ENCODE measurements at places on chromosomes 7 and 10.

DNA sequence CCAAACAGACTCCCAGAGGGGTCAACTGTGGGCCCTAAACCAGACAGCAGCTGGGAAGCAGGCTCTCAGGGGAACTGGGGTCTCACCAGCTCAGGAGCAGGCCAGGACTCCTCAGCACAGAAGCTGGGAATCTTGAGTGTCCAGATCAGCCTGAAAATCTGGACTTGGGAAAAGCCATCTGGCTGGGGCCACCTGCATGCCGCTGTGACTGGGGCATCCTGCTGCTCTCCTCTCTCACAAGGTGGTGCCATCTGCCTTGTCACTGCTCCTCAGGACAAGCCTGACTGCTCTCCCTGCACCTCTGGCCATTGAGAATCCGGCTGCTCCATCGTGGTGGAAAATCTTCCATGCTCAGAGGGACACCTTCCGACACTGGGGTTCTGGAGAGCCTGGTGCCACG is 141.4 kb downstream of the PLPP4 start:
- DNase-seq, result no peak

- no peak for DNase-seq
These were observed 32.8 kb downstream of the HIPK2 start for GRCh38 chr7:139744768-139745677.

DNA sequence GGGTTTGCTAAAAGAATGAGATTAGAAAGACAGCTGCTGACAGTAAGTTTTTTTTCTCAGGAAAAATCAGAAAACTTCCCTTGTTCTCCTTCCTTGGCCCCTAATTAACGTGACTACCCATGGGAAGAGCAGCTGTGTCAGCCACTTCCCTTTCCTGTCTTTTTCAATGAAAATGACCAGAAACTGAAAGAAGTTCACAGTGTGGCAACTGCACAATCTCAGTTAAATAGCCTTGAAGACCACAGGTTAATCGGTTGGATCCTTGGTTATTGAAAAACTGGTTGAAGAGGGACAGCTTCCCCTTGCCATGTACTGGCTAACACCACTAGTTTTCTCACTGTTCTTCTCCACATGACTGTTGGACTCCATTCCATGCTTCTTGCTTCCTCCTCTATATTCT is 148.8 kb upstream of the AGR3 start:
- DNase-seq, result no peak

- no peak for DNase-seq
These were observed 829.0 kb downstream of the TNS3 start for GRCh38 chr7:46752881-46753366.

- DNase-seq, result no peak
These were observed 99.0 kb downstream of the ADRA2A start for GRCh38 chr10:111175787-111176186.

- DNase-seq, result no peak
These were observed 15.3 kb downstream of the ECHDC3 start for GRCh38 chr10:11757454-11757820.

- no peak for DNase-seq
These were observed 2.5 kb downstream of the TES start for GRCh38 chr7:116212869-116213268.

DNA sequence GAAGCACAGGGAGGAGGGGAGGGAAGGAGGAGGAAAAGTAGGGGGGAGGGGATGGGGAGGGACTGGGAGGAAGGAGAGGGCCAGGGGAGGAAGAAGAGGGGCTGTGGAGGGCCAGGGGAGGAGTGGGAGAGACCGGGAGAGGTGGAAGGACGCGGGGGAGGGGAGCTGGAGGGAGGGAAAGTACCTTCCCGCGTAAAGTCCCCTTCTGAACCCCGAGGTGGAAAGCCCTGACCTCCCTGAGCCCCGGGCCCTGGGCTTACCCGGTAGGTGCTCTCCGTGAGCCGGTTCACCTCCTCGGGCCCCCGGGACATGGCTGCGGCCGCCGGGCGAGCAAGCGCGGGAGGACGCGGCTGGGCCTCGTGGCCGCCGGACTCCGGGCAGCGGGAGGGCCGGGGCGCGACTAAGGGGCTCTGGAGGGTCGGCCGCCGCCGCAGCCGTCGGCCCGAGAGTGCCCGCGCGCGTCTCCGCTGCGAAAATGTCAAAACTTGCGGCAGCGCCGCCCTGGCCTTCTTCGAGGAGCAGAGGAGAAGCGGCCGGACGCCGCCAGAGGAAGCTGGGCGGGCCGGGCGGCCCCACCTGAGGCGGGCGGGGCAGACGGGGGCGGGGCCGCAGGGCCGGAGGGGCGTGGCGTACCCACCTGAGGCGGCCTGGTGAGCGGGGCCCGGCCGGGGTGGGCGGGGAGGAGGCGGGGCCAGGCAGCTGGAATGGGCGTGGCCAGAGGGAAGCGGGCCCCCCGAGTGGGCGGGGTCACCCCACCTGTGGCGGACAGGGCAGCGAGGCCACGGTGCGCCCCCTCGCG is at the start of gene BAIAP2L1:
Gene BAIAP2L1 (minus strand): TSS at position 549 of the 799 bp plus-strand sequence. CDS start 238 bp downstream, at position 311.
- peak; percentile 77 for DNase-seq

GRCh38 chr7:18866359-18867036 is 250.9 kb downstream of the TWIST1 start:
- DNase-seq, result no peak

DNA sequence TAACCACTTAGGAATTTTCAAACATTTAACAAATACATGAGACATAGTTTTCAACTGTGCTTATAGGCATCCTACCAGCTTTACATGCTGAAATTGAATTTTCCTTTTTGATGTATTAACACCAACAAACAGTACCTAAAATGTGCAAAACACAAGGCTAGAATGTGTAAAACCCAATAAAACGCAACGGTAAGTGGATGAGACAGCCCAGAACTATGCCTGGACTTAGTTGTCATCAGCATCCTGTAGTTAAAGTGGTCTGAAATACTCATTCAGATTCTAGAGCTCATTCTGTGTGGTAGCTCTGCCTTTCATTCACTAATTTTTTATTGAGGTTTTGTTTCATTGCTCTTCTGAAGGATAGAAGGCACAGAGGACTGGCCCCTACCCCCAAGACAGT is 137.1 kb downstream of the BMPER start:
- DNase-seq, result no peak

GRCh38 chr7:42186151-42186550 is 50.9 kb downstream of the GLI3 start:
- DNase-seq, result no peak

GRCh38 chr7:131482800-131483199 is 73.6 kb downstream of the PODXL start:
- DNase-seq, result no peak

GRCh38 chr7:139092090-139092796 is 17.3 kb downstream of the ZC3HAV1 start:
- no peak for DNase-seq

- no peak for DNase-seq
These were observed 52.2 kb downstream of the IFIT5 start for GRCh38 chr10:89466599-89467035.

DNA sequence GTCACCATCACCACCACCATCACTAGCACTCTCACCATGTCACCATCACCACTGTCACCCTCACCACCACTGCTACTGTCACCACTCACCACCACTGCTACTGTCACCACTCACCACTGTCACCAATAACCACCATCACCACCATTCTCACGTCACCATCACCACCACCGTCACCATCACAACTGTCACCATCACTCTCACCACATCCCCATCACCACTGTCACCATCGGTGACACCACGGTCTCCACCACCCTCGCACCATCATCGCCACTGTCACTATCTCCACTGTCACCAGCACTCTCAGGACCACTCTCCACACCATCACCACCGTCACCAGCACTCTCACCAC is 130.4 kb downstream of the MAD1L1 start:
- no peak for DNase-seq

DNA sequence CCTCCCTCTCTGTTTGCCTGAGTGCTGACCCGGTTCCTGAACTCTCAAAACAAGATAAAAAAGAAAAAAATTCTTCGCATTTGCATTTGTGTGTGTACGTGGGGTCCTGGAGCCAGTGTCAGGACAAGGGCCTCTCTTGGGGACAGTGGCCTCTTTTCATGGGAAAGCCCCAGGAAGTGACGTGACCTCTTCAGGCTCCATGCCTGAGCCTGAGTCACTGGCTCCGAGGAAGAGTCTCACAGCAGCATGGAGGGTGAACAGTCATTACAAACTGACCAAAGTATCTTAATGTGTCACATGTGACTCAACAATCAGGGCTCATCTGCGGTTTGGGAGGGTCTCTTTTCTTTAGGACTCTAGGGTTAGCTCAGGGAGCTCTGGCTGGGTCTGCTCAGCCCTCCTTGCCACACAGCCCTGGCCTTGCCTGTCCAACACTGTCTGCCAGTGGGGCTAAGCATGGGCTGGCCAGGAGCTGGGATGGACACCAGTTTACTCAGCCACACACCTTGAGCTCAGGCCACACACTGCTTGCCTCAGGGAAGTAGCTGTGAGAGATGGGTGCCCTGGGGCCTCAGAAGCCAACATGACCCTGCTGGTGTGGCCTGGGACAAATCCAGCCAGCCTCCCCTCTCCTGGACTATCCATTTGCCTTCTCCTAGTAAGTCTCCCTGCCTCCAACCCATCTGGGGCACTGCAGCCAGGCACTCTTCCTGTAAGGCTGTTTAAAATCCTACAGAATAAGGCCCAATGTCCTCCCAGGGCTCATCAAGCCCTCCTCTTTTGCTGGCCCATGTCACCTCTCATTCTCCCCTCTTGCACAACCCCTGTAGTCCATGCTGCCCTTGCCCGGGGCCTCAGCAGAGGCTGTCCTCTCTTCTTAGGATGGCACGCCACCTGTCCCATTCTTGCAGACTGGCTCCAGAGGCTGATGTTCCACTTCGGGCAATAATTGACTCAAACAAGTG is 10.5 kb downstream of the TMEM273 start:
- DNase-seq, result no peak

GRCh38 chr10:78545756-78546155 is 512.1 kb downstream of the RPS24 start:
- DNase-seq, result no peak

GRCh38 chr10:72233621-72234020 is 17.5 kb upstream of the ASCC1 start:
- no peak for DNase-seq

- DNase-seq, result peak; percentile 55
These were observed 7.3 kb upstream of the KLHDC10 start for GRCh38 chr7:130063036-130063435.

DNA sequence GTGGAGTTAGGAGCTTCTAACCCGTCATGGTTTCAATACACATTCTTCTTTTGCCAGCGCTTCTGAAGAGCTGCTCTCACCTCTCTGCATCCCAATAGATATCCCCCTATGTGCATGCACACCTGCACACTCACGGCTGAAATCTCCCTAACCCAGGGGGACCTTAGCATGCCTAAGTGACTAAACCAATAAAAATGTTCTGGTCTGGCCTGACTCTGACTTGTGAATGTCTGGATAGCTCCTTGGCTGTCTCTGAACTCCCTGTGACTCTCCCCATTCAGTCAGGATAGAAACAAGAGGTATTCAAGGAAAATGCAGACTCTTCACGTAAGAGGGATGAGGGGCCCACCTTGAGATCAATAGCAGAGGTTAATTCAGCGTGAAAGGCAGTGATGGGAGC is 22.4 kb downstream of the PRSS2 start:
- no peak for DNase-seq

- no peak for DNase-seq
These were observed 17.2 kb upstream of the MNX1 start for GRCh38 chr7:157027568-157028198.

GRCh38 chr10:118937226-118937625 is 92.3 kb upstream of the NANOS1 start:
- no peak for DNase-seq
